ENCODE measurements at places on chromosomes 11 and 22.

DNA sequence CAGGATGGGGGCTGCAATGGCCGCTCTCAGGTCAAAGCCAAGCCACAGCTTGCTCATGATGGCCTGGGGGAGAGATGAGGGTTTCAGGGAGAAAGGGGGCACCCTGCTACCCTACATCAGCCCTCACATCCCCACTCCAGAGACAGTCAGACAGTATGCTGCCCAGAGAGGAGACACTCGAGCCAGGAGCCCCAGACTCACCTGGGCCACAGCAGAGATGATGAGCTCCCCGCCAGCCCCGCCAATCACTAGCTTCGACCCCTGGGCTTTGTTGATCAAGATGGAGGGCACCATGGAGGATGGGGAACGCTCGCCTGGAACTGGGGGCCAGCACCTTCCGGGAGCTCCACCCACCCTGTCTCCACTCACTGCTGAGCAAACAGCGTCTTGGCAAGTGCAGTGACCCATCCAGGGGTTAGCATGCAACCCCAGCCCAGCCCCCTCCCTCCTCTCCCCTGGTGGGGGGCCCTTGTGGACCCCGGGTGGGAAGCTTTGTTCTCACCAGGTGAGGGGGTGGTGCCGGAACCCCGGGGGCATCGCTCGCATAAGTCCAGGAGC lies 19.8 kb downstream of the GGT5 start:
- no peak for DNase-seq

DNA sequence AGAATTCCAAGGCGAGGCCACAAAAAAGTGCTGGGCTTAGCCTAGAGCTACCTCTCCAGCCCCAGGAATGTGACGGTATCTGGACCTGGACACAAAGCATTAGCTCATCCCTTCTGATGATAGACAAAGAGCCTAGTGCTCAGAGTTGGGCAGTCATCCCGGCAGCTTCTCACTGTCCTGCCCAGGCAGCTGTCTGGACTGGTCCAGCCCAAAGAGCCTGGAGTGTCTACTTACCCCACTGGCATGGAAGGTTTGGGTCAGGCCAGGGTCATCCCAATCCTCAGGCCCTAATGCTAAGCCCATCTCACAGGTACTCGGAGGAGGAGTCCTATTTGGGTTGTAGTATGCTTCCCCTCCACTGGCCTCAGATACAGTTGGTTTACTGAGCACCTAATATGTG lies 31.0 kb downstream of the NAV2 start:
- DNase-seq = no peak

DNA sequence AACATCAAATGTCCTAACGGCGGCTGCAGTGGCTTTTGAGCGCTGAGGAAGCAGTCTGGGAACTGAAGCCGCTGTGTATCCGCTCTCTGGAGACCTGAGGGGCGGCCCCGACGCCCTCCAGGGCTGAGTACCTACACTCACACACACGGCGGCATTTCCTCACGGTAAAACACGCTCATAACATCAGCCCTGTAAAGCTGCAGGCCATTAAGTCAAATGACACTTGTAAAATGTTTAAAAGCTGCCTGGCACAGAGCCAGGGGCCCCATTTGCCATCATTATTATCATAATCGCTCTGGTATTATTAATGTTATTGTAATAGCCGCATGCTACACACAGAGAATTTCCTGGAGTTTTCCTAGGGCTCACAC lies 5.1 kb downstream of the CARS1 start:
- DNase-seq = no peak

DNA sequence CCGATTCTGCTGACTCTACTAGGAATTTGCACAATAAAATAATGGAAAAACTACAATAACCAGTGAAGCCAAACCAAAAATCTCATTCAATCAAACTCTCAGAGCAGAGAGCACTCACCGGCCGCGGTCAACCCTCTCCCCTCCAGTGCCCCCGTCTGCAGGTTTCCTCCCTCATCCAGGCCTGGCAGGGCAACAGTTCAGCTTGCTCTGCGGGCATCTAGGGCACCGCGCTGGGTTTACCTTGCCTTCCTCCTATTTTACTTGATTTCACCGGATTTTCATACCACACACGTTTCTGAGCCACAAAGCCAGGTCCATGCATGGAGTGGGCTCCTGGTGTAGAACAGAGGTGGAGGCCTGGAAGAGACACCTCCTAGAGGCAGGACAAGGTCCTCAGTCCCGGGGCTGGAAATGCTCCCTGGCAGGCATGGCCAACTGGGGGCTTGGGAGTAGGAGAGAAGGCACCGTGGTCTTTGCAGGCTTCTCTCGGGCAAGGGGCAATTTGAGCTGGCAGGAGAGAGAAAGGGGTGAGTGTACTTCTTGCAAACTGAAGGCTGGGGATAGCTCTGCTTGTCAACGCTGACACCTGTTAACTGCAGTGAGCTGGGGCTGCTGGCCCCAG lies 938.4 kb downstream of the BRD1 start:
- DNase-seq = no peak

DNA sequence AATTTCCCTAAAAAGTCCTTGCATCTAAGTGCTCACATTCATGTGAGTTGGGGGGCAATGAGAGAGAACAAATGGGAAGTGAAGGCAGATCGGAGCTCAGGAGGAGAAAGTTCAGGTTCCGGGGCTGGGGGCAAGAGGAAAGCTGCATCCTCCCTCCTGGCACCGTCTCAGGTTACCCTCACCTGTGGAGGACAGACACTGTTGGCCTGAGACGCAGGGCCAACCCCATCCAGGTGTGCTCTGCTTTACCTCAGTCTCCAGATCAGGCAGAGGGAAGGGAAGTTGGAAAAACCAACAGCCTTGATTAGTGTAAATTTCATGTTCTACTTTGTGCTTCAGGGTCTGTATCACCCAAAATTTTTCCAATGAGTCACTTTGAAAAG lies 146.9 kb downstream of the TRIM29 start:
- no peak for DNase-seq

All from A172 (cell line).